ENCODE measurements at places on chromosomes 12 and 14. TPM values are rescaled to one million over a fixed set of nuclear protein-coding genes. Genes with fewer than 3 reads are reported as not detected.

Gene HOXC10
- not detected for total RNA-seq

Gene SOAT2
- 0.72 TPM for total RNA-seq

Gene BICDL1
- total RNA-seq: 1.1 TPM

Gene EEA1
- 41.1 TPM for total RNA-seq

Gene CD27
- total RNA-seq: not detected

Gene LMNTD1
- total RNA-seq: 0.27 TPM

Gene GZMH
- total RNA-seq: not detected

DNA sequence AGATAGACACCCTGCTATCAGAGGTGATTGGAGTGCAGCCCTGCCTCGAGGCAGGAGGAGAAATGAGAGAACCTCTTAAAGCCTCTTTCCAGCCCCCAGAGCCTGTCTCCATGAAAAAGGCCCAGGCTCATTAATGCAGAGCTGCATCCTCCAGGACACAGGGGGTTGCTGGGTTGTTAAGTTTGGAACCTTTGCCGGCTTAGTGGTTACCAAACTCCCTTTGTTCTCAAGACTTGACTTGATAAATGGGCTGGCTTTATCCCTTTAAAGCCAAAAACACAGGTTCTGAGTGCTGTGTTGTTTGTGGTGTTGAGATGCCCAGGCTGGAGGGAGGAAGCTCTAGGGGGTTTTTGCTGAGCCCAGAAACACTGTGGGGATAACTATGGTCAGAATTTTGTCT, 71.0 kb downstream of the DAD1 start:
- H3K27ac ChIP-seq: no peak overlapping the region
- no peak for DNase-seq
- no peaks in the 10 kb centered on the region for H3K36me3 ChIP-seq
- no peaks in the 10 kb centered on the region for H3K4me1 ChIP-seq
- H3K4me3 ChIP-seq: no peak overlapping the region
- no peaks in the 10 kb centered on the region for H3K27me3 ChIP-seq

GRCh38 chr14:89366864-89367778, 49.9 kb downstream of the FOXN3 start:
- no peaks in the 10 kb centered on the region for H3K27me3 ChIP-seq
- H3K27ac ChIP-seq: no peak overlapping the region
- peaks cover 26% of the 10 kb centered on the region for H3K4me1 ChIP-seq

DNA sequence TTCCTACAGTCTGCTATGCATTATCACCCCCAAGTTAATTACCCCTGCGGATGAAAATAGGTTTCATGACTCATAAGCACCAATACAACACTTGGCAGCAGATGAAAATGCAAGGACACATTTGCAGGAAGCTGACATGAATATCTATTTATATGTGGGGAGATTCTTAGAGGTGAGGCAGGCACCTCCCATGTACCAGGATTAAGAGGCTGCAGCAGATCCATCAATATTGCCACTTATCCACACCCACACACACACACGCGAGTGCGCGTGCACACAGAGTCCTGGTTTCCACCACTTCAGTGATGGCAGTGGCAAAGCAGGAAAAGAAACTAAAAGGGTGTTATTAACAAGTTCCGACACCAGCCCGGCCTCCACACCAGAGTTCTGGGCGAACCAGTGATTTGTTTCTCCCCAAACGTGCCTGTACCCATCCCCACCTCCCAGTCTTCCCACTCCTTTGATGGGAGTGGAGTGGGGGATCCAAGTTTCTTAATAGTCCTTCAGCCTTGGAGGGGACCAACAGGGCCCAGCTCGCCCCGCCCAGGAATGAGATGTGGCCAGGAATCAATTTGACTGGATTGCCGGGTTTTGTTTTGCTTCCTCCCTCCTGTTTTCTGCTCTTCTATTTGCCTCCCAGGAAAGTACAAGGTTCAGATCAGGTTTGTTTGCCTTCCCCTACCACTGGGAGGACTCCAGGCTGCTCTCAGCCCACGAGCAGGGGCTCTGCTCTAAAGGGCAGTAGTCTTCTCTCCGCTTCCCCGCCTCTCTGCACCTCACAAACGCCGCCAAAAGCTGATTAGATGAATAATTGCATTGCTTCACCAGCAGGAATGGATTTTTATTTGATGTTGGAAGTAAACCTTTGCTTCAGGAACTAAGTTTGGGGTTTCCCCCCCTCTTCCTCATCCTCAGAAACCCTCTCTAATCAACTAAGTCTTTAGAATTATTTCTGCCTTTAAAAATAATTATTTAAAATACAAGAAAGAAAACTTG, 5.2 kb downstream of the IRF2BPL start:
- peaks cover 2% of the 10 kb centered on the region for H3K4me1 ChIP-seq
- DNase-seq: peak; percentile 77
- peak overlapping the region; percentile 87 for H3K27ac ChIP-seq
- H3K36me3 ChIP-seq: no peaks in the 10 kb centered on the region
- H3K27me3 ChIP-seq: no peaks in the 10 kb centered on the region

DNA sequence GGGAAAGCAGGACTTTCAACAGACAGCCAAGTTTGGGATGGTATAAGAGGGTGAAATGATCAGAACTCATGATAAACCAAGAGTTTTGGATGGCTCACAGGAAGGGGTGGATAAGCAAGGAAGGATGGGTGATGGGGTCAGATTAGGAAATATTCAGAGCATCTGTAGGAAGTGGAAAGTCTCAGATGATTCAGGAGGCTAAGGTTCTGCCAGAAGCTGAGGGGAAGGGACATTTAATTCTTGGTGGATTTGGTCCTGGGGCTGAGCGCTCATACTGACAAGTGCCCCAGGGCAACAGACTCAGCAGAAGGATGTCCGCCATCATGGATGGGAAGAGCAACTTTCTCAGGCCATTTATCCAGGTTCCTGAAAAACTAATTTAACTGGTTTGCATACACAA, 28.4 kb upstream of the BDKRB2 start:
- H3K27me3 ChIP-seq: no peaks in the 10 kb centered on the region
- H3K27ac ChIP-seq: no peak overlapping the region
- no peak for DNase-seq
- no peaks in the 10 kb centered on the region for H3K36me3 ChIP-seq
- H3K4me1 ChIP-seq: no peaks in the 10 kb centered on the region

- no peak overlapping the region for H3K4me3 ChIP-seq
- no peaks in the 10 kb centered on the region for H3K27me3 ChIP-seq
These were observed 28.8 kb downstream of the BHLHE41 start for GRCh38 chr12:26096036-26096435.

DNA sequence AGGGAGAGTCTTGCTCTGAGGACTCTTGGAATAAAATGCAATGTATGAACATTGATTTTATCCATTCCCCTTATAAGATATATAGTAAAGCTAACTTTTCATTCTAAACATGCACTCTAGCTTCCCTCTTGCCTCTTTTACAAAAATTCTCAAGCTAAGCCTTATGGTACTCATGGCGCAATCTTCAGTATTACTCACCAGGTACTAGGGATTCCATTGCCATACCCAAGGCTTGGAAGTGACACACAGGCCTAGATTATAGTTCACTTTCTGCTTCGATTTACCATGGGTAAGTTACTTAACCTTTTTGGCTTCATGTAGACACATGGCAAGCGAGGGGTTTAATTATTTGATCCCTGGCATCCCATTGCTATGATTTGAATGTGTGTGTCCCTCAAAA, 331.5 kb downstream of the LRIG3 start:
- H3K4me1 ChIP-seq: peaks cover 4% of the 10 kb centered on the region
- no peak overlapping the region for H3K27ac ChIP-seq

- H3K27me3 ChIP-seq: no peaks in the 10 kb centered on the region
- DNase-seq: no peak
- no peak overlapping the region for H3K4me3 ChIP-seq
- H3K4me1 ChIP-seq: no peaks in the 10 kb centered on the region
These were observed 65.1 kb upstream of the TRHDE start for GRCh38 chr12:72207079-72207478.

- DNase-seq: no peak
- no peaks in the 10 kb centered on the region for H3K27me3 ChIP-seq
- H3K4me3 ChIP-seq: no peak overlapping the region
- no peaks in the 10 kb centered on the region for H3K36me3 ChIP-seq
- no peaks in the 10 kb centered on the region for H3K4me1 ChIP-seq
These were observed 16.0 kb upstream of the FBLN5 start for GRCh38 chr14:91963465-91963864.

GRCh38 chr14:70707138-70708038, 65.7 kb downstream of the TTC9 start:
- no peak for DNase-seq
- no peaks in the 10 kb centered on the region for H3K36me3 ChIP-seq
- no peak overlapping the region for H3K27ac ChIP-seq
- H3K4me1 ChIP-seq: no peaks in the 10 kb centered on the region
- H3K27me3 ChIP-seq: no peaks in the 10 kb centered on the region

All from ovary (tissue), 10 donors.